Naive thymus-derived CD8-positive, alpha-beta T cell (primary cell): ENCODE measurements at places on chromosomes 13 and 19.
A peak's percentile ranks its signal among the peaks of the same experiment; 100 is the strongest.

- no peak for DNase-seq
These were observed 78.5 kb downstream of the SCGB2B2 start for GRCh38 chr19:34598217-34599155.

- DNase-seq, result no peak
These were observed 5.3 kb downstream of the SIGLECL1 start for GRCh38 chr19:51256155-51256625.

DNA sequence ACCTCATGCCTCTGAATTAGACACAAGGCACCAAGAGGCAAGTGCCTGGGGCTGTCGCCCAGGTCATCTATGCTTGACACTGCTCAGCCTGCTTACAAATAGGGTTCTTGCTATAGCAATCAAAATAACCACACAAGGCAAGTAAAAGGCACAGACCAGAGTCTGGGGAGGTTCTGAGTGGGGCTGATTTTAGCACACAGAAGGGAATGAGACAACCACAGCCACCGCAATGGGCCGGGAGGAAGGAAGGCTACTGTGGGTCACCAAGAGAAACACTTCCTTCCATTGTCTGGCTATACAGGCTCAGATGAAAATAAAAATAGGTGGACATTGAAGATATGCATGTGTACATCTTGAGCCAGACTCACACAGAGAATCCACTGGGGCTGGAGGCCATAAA, 159.1 kb downstream of the DLEU7 start:
- DNase-seq, result no peak

- no peak for DNase-seq
These were observed 130.7 kb downstream of the STK24 start for GRCh38 chr13:98446234-98446621.

GRCh38 chr19:3146677-3147100, 10.9 kb downstream of the GNA15 start:
- DNase-seq, result peak; percentile 64

DNA sequence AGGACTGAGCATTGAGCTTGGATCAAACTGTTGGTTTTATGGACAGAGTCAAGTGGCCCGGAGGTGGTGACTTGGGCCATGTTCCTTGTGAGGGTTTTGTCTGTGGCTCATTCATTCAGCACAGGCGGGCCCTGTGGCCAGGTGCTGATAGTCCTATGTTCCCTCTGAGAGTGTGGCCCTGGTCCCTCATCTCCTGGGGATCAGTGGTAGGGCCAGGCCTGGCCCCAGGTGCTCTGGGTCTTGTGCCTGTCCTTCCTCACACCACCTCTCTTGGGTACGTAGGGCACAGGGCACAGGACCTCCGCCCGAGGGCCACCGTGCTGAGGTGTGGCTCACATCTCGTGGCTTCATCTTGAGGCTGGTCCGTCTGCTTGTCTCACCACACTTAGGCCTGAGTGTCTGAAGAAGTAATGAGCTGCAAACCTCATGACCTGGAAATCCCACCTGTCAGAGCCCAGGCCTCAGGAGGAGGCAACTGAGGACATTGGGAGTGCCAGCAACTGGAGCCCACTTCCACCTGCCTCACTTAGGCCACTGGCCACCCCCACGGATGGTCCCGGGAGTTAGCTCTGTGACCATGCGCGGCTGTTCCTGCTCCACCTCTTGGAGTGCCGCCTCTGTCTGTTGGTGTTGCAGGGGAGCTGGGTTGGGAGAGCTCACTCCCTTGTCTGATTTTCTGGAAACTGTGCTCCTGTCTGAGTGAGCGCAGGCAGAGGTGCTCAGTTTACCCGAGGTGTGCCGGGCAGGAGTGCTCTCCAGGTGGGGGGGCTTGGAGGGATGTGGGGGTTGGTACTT, 53.4 kb downstream of the KDM4B start:
- DNase-seq, result no peak

DNA sequence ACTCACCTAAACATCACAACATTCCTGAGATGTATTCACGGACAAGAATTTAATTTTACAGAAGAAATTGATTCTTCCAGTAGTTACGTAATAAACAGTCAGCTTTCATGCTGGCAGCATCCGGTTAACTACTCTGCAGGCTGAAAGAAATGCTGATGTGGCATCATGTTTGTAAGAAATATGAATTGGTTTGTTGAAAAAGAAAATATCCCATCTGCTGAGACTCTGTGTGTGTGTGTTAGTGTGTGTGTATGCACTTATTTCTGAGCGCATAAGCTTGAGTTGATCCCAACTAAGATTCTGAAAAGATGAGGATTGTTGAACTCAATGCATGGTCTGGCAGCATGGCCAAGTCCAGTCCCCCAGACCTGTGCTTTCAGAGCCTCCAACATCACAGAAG, 74.3 kb upstream of the FAM216B start:
- no peak for DNase-seq

- no peak for DNase-seq
These were observed 108.2 kb downstream of the KCNRG start for GRCh38 chr13:50123515-50123861.

GRCh38 chr13:19185865-19186645, 4.4 kb upstream of the TUBA3C start:
- no peak for DNase-seq

DNA sequence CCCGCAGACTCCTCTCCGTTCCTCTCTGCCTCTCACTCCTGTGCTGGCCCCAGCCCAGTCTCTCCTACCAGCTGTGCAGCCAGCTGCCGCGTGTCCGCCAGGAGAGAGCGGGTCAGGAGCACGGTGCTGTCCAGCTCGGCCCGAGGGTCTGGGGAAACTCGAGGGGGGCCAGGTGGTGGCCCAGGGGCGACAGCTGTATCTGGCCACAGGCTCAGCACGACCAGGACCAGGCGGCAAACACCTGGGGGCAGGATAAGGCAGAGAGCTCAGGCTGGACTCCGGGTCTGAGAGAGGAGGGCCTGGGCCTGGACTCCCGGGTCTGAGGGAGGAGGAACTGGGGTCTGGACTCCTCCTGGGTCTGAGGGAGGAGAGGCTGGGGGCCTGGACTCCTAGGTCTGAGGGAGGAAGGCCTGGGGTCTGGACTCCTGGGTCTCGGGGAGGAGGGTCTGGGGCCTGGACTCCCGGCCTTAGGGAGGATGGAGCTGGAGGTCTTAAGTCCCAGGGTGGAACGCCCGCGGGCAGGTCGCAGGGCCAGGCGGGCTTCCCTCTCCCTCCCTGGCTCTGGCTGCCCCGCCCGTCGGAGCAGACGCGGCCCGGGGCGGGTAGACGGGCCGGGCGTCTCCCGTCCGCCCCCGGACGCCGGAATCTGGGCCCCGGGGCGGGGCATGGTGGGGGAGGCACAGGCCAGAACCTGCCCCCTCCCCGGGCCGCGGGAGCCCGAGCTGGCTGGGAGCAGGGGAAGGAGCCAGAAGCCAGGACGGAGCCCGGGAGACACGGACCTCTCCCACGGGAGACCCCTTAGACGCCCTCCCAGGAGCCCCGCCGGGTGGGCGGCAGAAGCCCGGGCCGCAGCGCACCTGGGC, 1.3 kb downstream of the IL11 start:
- DNase-seq, result no peak

DNA sequence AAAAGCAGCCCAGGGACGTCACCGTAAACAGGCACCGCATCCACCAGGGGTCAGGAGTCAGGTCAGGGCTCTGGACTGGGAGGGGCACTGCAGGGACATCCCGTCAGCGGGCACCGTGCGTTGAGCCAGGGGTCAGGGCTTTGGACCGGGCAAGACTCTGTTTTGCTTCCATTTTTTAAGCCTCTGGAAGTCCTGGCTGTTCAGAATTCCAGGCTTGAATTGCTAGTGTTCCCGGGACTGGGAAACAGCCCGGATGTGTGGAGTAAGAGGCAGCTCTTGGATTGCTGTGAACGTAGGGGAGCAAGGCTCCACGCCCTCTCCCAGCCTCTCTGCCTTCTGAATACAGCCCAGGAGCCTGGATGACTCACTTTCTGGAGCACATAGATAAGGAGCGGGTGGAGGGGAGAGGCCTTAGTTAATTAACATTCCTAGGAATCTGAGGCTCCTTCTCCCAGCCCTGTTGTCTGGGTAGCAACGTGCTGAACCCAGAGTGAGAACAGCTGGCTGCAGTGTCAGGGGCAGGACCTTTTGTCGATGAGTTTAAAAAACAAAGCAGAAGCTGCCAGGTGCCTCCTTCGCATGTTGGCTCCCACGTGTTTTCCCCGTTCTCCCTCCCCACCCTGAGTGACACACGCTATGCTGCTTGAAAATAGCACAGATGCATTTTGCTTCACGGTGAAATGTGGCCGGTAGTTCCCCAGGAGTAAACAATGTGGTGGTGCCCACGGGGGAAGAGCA, 21.9 kb downstream of the ATP11A start:
- DNase-seq, result no peak

DNA sequence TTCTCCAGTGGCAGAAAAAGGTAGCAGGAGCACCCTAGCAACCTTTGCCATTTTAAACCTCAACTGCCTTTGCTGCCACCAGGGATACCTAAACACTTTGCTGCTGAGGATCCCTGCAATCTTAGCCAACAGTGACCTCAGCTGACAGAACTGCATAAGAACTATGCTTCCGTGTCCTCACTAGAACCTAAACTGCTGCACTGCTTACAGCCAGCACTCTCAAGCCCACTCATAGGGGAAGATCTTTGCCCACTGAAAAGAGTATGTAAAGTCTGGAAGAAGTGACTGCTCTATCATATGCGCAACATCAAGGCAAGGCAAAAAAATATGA, 270.0 kb upstream of the PCDH20 start:
- no peak for DNase-seq

- no peak for DNase-seq
These were observed 4.5 kb upstream of the RASAL3 start for GRCh38 chr19:15468675-15469512.
